HuH-7.5 (cell line): ENCODE measurements at places on chromosomes 6 and 20.

- no peak for DNase-seq
Observed at GRCh38 chr20:41007481-41007880, 21.1 kb upstream of the TOP1 start.

GRCh38 chr6:93849857-93850256 is 430.5 kb upstream of the EPHA7 start:
- DNase-seq = no peak

DNA sequence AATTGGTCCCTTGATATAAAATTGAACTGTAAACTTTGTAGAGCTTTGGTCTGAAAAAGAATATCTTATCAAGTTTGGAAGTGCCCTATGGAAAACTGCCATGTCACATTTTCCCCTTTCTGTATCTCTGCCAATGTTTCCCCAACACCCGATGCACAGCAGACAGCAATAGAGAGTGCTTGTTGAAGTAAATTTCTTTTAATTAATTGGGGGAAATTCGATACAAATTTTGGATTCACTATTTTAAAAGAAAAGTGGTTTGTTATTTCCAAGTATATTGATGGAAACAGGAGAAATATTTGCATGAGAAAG is 208.1 kb downstream of the OGFRL1 start:
- no peak for DNase-seq

- DNase-seq = no peak
Observed at GRCh38 chr20:58640446-58640845, 10.6 kb upstream of the STX16 start.

- no peak for DNase-seq
Observed at GRCh38 chr6:127514773-127515227, 4.3 kb downstream of the MTCL3 start.

- no peak for DNase-seq
Observed at GRCh38 chr6:54980511-54981275, 134.1 kb downstream of the FAM83B start.

DNA sequence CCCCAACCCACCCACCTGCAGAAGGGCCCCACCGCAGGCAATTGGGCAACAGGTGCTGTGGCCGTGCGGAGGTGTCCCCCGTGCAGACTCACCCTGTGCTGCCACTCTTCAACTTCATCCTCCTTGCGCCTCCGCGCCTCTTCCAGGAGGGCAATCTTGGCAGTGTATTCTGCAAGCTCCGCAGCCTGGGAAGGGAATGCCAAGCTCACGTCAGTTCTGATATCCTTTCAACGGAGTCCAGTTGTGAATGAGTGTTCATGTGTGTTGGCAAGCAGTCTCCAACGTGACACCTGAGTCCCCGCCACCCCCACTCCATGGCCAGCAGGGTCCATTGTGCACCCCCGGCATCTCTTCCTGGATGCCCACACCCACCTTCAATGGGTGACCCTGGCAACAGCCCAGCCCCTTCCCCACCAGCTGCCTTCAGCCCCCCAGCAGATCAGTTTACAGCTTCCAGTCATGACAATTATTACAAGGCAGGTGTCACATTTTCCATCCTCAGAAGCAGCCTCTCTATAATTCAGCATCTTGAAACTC is 49.9 kb downstream of the EZR start:
- DNase-seq = no peak

DNA sequence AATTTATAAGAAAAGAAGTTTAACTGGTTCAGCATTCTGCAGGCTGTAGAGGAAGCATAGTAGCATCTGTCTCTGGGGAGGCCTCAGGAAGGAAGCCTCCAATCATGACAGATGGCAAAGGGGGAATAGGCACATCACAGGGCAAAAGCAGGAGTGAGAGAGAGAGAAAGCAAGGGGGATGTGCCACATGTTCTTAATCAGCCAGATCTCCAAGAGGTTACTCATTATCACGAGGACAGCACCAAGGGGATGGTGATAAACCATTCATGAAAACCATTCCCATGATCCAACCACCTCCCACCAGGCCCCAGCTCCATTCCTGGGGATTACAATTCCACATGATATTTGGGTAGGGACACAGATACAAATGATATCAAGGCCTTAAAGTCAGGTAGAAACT is 217.5 kb upstream of the TCF21 start:
- no peak for DNase-seq

GRCh38 chr6:160974304-160974771 is 17.2 kb upstream of the MAP3K4 start:
- no peak for DNase-seq

DNA sequence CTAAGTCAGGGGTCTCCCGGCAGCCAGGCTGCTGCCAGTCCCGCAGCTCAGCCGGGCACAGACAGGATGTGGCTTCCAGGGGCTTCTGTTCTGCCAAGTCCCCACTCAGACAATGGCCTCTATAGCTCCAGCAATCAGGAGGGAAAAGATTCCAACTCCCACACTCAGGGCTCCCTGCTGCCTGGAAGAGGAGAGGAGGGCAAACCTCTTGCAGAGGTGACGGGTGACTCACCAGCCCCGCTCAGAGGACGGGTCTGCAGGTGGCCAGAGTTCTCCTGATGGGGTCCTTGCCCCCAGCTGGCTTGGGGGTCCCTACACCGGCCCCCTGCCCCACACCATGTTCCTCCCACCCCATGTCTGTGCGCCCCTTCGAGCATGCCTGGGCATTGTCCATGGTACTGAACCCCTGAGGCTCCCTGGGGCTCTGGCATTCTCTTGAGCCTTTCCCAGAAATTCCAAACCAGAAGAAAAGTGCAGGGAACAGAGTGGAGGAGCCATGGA is 32.6 kb downstream of the NTSR1 start:
- DNase-seq = no peak

GRCh38 chr20:63349516-63349895 is 11.6 kb downstream of the CHRNA4 start:
- DNase-seq = no peak

GRCh38 chr6:44725070-44725469 is 337.6 kb downstream of the CDC5L start:
- no peak for DNase-seq

DNA sequence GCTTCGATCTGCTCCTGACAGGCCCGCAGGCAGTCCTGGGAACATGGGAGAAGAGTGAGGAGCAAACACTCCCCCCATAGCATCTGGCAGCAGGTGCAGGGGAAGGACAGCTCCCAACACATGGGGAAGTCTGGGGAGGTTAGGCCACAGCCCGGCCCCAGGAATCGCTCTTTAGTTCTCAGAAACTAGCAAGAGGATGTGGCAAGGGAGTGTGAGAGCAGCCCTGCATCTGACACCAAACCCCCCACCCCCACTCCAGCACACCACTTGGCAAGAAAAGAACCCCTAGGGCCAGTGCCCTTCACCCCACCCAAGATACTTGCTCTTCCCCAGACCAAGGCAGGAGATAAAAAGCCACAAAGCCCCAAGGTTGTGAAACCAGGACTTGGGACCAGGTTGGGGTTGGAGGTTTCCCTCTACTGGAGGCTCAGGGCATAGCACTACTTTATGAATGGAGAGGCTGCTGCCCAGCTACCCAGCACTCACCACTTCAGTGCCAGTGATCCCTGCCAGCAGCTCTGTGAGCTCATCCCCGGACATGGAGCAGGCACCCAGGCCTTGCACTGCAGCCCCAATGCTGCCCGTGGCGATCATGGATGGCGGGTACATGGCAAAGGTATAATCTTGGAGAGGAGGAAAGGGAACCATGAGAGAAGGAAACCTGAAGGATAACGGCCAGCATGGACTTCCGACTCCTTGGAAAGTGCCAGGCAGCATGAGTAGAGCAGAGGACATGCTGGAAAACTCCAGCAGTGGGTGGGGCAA is 5.4 kb downstream of the CCND3 start:
- peak; percentile 72 for DNase-seq

GRCh38 chr6:113695516-113695915 is 161.6 kb upstream of the MARCKS start:
- no peak for DNase-seq

- no peak for DNase-seq
Observed at GRCh38 chr6:24445704-24446103, 43.0 kb downstream of the MRS2 start.

DNA sequence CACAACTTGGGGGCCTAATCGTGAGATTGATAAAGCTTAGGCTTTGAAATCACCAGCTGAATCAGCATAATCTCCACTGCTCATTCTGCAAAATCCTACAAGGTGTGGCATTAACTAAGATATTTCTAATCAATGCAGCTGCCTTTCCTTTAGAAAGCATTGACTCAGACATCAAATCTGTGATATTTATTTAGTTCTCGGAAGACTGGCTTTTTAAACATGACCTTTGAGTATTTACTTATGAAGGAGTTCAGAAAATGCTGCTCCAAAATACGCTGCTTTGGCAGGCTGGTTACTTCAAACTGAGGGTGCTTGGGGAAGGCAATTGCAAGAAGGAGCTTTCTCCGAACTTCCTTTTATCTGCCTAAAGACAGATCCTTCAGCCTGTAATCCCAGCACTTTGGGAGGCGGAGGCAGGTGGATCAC is 23.7 kb upstream of the FUCA2 start:
- DNase-seq = no peak

DNA sequence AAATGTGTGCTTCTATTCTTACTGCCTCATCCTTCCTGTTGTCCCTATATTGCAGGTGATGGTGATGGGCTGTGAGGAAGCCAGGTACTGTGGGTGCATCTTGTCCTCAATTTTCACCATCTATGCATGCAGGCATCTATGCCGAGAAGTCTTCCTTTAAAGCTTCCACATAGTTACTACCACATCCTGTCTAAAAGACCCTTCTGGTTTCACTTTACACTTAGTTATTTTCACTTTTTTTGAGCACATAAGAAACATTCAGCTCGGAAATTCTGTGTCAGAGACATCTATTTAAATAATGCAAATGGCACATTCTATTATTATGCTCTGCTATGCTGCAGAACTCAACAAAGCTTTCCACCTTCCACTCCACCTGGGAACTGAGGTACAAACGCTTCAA is 28.2 kb upstream of the FABP7 start:
- DNase-seq = no peak

DNA sequence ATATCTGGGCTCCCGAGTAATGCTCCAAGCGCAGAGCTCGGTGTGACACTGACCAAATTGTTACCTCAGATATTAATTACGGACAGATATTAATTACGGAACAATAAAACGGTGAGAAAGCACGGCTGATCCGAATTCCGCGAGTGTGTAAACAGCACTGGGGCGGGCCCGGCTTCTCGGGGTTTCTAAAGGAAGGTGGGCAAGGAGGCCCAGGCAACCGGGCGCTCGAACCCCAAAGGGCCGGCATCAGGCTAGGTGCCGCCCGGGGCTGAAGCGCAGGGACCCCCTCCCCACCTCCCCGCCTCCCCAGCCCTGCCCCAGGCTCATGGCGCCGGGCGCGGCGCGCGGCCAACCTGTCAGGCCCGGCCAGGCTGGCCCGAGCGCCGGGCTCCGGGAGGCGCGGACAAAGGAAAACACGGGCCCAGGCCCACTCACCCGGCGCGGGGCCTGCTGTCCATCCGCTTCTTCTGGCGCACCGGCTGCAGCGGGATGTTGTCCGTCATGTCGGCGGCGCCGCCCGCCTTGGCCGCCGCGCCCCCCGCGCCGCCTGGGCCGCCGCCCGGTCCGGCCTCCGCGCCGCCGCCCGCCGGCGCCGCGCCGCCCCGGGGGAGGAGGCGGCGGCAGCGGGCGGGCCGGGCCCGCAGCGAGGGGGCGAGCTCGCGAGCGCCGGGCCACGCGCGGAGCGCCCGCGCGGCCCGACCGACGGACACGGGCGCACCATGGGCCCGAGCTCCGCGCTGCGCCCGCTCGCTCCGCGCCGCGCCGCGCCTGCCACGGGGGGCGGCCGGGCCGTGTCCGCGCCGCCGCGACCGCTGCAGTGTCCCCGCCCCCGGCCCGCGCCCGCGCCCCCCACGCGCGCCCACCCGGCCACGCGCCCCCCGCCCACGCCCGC is at the start of gene ATP9A:
Gene ATP9A (minus strand): TSS at position 524 of the 892 bp plus-strand sequence. CDS start 21 bp downstream, at position 503.
- peak; percentile 60 for DNase-seq

DNA sequence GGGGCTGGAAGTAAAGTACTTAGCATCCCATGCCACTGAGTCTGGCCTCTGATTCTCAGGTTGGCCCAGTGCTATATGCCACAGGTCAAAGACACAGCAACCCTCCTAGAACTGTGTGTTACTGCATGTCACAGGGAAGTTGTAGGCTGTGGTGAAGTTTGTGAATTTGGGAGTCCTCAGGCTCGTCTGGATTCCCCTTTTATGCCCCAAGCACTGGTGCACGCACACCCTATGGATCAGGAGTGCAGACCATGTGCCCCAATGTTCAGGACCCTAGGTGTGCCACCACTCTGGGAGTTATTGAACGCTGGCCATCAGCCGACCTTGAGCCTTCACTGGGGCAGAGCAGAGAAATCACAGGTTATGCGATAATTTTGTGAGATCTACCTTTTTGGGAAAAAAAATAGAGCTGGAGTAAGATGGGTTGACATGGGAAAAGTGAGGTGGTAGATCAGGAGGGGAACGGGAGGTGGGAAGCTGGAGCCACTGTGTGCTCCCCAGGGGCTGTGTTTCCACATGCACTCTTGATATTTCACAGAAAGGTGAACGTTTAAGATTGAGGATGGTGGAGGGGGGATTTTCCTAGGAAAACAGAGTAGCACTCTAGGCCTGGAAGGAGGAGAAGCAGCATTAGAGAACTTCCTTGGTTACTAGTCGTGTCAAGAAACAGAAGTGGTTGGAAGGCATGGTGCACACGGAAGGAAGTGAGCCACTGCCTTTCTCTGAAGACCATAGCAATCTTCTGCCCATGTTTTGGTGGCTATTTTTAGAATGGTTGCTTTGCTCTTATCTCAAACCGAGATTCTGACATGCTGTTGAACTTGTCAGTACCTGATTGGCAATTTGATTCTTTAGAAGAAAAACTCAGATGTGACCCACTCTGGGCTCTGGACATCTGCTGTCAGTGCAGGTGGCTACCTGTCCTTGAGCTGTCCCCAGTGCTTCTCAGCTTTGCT is 44.1 kb downstream of the DUSP22 start:
- DNase-seq = no peak

- DNase-seq = no peak
Observed at GRCh38 chr20:62120365-62120762, 1.9 kb upstream of the LSM14B start.

DNA sequence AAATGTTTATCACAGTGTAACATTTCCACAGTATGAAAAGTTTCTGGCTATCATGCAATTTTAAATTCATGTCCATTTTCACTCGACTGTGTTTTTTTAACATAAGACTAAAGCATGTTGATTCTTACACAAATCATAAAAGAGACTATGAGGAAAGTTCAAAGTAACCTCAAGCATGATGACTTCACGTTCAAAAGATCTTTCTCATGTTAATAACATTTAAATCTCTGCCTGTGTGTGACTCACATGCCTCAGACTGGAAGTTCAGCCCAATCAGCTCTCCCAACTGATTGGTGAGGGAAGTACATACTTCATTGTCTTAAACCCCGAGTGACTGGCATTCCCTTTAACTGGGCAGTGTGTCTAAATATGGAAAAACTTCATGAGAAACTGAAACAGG is 37.4 kb downstream of the ATXN1 start:
- no peak for DNase-seq
